Hematopoietic multipotent progenitor cell treated with erythropoietin and hydrocortisone succinate and interleukin-3 and kit ligand, for 15 days (in vitro differentiated cells): ENCODE measurements at places on chromosomes 2 and 18.

DNA sequence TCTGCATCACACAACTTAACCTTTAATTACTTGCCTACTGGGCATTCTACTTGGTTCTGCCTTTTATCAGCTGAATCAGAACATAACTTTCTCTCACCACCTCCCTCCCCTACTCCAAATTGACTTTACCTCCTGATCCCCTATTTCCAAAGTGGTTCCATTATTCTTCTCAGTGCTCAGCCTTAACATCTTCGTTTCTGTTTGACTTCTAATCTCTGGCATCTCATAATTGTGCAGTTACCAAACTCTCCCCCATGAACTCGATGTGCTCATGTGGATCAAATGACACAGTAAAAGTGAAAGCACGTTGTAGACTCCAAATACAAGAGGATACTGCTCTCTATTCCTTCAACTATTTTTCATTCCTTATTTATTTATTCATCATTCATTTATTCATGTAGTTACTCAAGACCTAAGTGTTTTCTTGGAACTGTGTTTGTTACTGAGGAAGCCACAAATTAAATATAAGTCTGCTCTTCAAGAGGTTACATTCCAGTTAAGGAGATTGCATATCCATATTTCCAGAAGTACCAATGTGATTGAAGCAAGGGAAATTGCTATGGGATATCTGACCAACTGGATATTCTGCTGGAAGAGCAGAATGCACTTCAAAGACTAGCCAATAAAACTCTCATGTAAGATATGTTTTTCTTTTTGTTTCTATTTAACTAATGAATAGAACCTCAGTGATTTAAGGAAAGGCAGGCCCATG, 158.8 kb downstream of the TMEFF2 start:
- no peak for DNase-seq

DNA sequence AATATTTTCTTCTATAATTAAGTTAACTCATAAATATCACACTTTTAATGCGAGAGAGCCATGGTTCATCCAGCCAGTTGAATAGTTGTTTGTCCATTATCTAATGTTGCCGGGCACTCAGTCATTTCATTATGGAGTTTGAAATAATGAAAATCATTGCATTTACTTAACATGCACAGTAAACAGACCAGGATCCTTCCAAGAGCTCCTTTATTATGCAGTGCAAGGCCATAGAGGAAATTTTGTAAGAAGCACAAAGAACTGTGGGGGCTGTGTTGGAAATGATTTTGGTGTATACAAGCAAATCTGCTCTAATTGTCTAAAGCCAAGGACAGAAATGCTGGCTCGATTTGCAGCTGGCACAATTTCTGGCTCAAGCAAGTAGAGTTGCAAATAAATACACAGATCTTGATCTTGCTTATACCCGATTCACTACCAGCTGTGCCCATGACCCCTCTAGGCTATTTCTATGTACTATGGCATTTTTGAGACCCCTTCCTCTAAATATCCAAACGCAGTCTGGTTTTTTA, 400.3 kb upstream of the HNRNPA3 start:
- no peak for DNase-seq

DNA sequence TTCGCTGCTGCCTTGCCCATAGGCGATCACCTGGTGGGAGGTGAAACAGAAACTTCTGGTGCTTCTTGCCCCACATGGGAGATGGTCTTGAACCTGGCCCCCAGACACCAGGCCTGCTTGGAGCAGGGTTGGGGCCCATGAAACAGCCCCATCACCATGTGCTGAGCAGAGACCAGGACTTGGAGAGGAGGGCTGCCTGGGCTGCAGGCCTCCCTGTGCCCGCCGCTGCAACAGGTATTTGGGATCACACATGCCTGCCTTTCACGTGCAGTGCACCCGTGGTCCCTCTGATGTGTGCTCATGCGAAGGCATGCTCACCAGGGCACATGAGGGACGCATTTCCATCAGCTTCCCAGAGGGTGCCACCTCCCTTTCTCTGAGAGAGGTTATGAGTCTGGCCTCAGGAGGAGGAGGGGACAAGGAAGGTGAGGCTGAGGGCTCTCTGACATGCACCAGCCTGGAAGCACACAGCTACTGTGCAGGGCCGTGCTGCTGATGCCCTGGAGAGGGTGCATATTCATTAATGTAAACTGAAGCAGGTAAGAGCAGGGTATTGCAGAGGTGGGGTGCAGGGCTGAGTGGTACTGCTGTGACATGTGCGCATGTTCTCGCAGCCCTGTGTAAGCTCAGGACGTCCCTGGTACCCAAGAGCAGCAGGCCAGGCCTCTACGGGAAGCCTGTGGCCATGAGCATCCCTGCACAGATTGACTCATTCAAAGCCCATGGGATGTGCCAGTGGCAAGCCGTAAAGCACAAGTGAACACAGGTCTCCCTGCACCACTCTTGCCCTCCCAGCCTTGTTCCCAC, 4.2 kb upstream of the OXER1 start:
- no peak for DNase-seq

DNA sequence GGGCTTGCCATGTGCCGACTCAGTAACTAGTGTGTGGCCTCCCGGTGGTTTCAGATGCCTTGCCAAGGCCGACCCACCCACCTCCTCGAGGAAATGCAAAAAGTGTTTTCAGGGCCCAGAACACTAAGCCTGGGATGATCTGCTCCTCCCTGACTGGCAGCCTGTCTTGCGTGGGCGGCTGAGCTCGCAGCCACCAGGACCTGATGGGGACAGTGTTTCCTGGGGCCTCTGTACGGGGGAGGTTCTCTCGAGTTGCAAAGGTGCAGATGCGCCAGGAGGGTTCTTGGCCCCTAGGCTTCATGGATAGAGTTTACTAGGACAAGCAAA, 85.2 kb downstream of the GLI2 start:
- no peak for DNase-seq

GRCh38 chr2:74357627-74358026, 14.4 kb upstream of the SLC4A5 start:
- DNase-seq = no peak

DNA sequence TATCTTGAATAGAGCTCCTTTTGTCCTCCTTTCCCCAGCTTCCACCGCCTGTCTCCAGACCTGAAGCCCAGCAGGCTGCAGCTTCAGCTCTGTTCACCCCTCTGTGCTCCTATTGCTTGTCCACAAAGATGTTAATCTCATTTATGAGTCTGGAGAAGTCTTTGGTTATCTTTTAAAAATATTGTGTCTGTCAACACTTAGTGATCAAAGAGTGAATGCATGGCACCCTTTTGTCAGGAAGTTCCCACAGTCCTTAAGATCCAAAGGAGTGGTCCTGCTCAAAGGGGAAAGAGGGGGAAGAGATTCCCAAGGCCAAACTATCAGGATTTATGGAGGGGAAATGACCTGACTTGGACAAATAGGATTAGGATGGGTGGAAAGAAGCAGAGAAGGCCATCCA, 118.9 kb downstream of the ACAA2 start:
- no peak for DNase-seq

GRCh38 chr2:20210462-20210861, 14.5 kb downstream of the SDC1 start:
- no peak for DNase-seq

DNA sequence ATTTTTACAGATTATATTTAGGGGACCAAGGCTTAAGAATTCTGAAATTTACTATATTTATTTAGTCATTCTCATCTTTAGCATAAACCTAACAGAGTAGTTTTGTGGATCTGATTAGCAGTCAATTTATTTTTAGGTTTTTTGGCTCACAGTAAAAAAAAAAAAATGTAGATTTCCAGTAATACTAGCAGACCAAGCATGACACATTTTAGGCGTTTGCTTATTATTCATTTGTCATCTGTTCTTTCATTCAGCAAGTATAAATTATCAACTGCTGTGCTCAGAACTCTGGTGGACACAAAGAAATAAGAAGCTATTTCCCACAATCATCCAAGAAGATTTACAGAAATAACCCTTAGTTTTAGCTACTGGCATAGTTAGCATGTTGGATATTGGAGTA, 20.6 kb downstream of the PDE1A start:
- no peak for DNase-seq

- DNase-seq = no peak
Observed at GRCh38 chr2:9430316-9431293, 7.2 kb downstream of the CPSF3 start.

DNA sequence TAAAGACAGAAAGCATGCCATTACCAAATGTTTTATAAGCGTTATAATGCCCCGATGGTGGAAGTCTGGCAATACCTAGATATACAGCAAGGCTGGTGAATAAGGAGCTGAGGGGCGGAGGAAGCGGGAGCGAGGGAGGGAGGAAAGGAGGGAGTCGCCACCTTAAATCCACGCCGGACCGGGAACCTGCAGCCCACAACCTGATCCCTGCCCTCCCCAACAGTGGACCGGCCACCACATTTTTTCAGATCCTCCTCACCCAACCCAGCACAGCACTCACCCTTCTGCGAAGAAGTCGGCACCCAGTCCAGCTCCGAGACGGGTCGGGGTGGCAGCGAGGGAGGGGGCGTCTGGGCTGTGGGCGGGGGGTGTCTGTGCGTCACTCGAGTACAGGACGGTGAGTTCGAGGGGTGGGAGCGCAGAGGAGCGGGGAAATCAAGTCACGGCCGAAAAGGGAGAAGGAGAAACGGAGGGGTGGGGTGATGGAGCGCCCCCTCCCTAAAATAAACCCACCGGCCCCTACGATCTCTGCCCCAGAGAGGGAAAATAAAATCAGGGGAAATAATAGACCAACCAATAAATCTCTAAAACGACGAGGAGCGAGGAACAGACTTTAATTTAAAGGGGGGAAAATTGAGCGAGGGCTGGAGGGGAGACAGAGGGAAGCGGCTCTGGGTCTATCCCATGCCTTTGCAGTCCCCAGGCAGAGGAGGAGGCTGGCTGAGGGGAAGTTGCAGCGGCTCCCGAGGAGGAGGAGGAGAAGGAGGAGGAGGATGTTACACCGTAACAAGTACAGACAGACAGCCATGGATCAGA, 96.5 kb upstream of the SERTAD2 start:
- no peak for DNase-seq

- no peak for DNase-seq
Observed at GRCh38 chr2:122800781-122801180, 1045.3 kb downstream of the TSN start.

DNA sequence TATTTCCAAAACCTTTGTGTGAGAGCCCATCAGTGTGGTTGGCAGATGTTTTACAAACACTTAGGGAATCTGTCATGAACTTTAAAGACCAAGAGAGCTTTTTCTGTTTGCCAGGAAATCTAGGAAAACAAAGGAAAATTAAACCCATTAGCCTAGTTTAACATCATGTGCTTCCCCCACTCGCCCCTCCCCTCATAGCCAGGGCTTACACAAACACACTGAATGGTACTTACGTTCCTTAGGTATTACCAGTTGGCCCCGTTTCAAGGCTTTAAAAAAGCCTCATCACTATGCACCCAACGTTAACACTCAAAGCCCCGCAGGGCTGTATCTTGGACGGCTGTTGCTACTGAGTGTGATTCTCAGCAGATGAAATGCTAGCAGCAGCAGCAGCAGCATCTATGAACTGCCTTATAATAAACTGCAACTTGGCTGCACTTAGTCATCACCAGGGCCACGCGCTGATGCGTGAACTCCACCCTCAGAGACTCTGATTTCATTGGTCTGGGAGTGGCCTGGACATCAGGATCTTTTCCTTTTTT, 20.1 kb upstream of the TTC39C start:
- no peak for DNase-seq

- no peak for DNase-seq
Observed at GRCh38 chr18:3584897-3585460, 135.0 kb downstream of the TGIF1 start.

GRCh38 chr2:238940806-238941205, 92.9 kb downstream of the TWIST2 start:
- DNase-seq = no peak

- DNase-seq = no peak
Observed at GRCh38 chr2:231144896-231145295, 20.1 kb upstream of the HTR2B start.

DNA sequence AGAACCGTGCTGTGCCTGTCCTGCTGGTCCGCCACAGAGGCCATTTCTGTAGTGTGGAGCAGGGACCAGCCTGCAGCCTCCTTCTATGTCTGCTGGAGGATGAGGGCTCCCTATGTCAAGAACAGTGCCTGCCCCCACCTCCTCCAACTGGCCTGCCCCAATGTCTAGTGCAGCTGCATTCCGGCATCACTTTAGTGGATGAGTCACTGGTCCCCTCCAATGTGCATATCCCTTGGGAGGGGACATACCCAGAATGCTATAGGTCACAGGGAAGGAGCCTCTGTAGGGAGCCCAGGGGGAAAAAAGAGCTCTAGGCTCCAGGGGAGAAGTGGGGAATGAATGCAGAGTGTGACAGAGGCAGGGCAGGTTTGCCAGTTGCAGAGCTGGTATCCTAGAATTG, 219.6 kb downstream of the CELF4 start:
- DNase-seq = no peak

- no peak for DNase-seq
Observed at GRCh38 chr2:121617042-121617599, 32.1 kb downstream of the CLASP1 start.

GRCh38 chr2:236369661-236370062, 105.5 kb upstream of the ASB18 start:
- DNase-seq = no peak

DNA sequence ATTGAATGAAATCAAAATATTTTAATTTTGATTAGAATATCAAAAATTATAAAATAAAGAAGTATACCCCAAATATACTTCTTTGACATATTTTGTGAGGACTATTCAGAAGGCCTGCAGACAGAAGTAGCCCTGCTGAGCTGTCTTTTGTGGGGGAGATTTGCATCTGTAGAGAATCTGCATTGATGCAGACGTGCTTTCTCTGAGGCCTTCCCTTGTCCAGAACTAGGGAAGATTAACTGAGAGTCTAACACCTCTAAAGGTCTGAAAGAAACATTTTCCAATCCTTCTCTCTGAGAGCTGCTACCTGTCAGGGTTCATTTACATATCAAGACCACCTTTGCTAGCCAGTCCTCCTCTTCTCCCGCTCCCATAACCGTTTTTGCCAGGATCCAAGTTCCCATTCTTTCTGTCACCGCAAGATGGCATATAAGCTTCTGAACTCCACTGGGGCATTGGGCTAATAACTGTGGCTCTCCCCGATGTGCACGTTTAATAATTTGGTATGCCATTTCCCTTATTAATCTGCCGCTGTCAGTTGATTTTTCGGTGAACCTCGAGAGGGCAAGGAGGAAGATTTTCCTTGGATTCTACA, 510.4 kb upstream of the CNTNAP5 start:
- DNase-seq = no peak

GRCh38 chr2:176650838-176651555, 381.8 kb downstream of the MTX2 start:
- no peak for DNase-seq

- no peak for DNase-seq
Observed at GRCh38 chr2:217654168-217654567, 348.6 kb downstream of the TNS1 start.

GRCh38 chr2:156343940-156344301, 11.4 kb upstream of the NR4A2 start:
- no peak for DNase-seq
